Stimulated activated CD4-positive, alpha-beta T cell treated with anti-CD3 and anti-CD28 coated beads, Interleukin-4, amount 100 ng/mL, for 1 hour (primary cell): ENCODE measurements at places on chromosomes 4 and X.

DNA sequence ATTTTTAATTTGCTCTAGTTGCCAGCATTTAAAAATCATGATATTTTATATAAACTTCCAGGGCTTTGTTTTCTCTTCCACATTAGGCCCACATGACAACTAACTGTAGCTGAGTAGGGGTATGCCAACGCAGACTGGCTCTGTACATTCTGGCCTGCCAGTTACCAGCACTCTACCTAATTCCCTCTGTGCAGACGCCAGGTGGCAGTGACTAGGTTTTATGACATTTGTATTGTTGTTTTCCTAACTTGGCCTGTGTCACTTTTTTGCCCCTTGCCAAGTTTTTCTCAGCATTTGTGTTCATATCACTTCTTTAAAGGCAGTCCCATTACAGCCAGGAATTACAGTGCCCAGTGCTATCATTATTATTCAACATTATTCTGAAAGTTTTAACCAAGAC, 347.5 kb downstream of the NKX6-1 start:
- DNase-seq = no peak

GRCh38 chrX:107691024-107691448, 62.7 kb downstream of the PRPS1 start:
- no peak for DNase-seq

GRCh38 chr4:41454423-41454822, 83.5 kb upstream of the LIMCH1 start:
- DNase-seq = no peak

- DNase-seq = no peak
These were observed 18.1 kb downstream of the CLTRN start for GRCh38 chrX:15646543-15646942.

GRCh38 chr4:109075621-109076020, 226.8 kb downstream of the COL25A1 start:
- DNase-seq = no peak

GRCh38 chr4:94515365-94515764, 63.6 kb downstream of the PDLIM5 start:
- no peak for DNase-seq

DNA sequence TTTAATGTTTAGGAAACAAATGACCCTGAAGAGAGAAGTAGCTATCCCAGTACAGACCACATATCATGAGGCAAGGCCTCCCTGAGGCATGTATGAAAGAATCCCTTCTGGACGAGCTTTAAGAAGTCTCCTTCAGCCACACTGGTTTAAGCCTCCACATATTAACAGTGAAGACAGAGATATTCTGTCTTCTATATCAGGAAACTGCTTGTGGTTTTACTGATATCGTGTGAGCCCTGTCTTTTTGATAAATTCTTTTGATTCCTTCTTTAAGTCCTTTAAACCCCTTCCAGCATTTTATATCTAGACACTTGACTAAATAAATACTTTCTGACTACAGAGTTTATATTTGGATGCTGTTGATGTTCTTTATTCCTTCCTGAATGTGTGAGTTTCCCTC, 45.9 kb upstream of the GPC4 start:
- no peak for DNase-seq

- no peak for DNase-seq
These were observed 2.3 kb upstream of the AMBN start for GRCh38 chr4:70589785-70590184.

DNA sequence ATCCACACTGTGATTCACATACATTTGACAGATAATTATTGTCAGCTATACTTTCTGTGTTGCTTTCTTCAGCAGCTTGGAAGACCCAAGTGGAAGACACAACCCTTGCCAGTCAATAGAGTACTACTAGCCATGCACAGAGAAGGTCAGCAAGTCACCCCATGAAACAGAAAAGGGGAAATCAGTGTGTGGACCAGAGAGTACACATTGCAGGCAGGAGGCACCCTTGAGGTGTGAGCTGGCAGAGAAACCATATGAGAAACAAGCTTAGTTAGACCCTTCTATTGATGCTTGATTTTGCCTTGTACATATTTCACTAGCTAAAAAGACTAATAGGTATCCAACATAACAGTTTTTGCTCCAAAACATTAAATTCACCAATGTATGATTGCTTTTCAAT, 99.5 kb downstream of the NLGN4X start:
- DNase-seq = no peak

DNA sequence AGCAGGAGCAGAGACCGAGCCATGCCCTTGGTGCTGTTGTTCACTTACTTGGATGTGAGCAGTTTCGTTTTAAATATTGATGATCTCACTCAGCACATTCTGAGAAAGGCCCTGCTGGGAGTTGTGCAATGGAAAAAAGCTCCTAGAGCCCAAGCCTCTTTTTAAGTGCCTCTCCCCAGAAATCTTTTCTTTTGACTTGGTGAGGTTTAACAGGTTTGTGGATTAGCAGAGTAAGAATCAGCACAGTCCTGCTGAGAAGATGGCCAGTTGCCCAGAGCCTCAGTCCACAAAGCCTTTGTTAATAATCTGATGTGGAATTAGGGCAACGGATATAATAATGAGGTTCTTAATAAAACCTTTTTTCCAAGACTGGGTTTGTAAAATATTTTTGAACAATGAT, 157.5 kb upstream of the ATP6AP2 start:
- DNase-seq = no peak

- DNase-seq = no peak
These were observed 641.3 kb downstream of the TRAM1L1 start for GRCh38 chr4:116444117-116444516.

GRCh38 chrX:10387011-10387410, 230.2 kb downstream of the CLCN4 start:
- DNase-seq = no peak

- DNase-seq = no peak
These were observed 73.9 kb upstream of the C4orf50 start for GRCh38 chr4:6092131-6092530.

DNA sequence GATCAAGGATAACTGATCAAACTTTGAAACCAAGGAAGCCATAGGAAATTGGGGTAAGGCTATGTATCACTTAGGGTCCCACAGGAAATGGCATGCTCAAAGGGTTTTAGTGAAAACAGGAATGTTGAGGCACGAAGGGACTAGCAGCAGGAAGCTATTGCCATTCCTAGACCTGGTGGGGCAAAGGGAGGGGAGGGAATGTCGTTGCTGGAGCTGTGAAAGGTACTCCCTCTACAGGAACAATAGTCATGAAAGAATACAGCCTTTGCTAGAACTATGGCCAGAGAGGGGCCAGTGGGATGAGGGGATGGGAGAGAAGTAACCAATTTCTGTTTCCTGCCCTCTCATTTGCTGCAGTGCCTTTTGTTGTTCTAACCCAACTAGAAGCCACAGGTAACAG, 11.9 kb downstream of the REPS2 start:
- no peak for DNase-seq

- DNase-seq = no peak
These were observed at the start of gene NLGN3 for GRCh38 chrX:71144651-71145050. Gene NLGN3 (plus strand): TSS chrX:71144841. CDS start chrX:71147750, 2,909 bp downstream.

GRCh38 chr4:14984448-14984847, 17.8 kb upstream of the CPEB2 start:
- no peak for DNase-seq

GRCh38 chrX:41388543-41388942, 54.6 kb downstream of the DDX3X start:
- no peak for DNase-seq

- no peak for DNase-seq
These were observed 385.2 kb downstream of the GPAT3 start for GRCh38 chr4:83921124-83921523.

GRCh38 chr4:7330031-7330596, 104.6 kb downstream of the PSAPL1 start:
- DNase-seq = no peak

DNA sequence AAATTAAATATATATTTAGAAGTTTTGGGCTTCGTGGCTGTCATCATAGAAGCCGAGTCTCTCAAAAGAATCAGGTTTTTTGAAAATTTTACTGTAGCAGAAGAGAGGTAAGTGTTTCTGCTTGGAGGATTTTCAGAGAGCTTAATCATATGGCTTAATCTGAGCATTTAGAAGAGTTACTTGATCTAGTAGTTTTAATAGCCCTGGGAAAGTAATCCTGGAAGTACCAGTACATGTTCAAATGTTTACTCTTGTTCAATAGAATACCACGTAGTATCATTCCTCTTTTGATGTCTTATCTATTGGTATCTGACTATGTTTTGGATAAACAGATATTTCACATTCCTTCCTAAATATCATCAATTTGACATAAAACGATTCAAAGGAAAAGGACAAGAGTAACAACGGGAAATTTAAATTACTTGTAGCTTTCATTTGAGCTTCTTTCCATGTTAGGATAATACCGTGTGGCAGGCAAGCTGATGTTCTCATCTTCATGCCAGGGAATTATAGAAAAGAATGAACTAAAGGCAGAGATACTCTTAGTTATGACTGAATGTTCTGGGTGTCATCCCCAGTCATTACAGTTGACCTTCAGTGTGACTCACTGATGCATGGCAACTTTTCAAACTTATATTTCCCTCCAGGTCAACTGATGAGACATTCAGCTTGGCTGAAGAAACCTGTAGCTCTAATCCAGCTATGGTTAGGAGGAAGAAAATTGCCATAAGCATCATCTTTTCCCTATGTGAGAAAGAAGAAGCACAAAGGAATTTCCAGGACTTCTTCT, 89.8 kb downstream of the FNIP2 start:
- DNase-seq = no peak

GRCh38 chr4:139986106-139986505, 167.9 kb downstream of the MAML3 start:
- DNase-seq = no peak
